ENCODE measurements at places on chromosomes 6 and 20.

DNA sequence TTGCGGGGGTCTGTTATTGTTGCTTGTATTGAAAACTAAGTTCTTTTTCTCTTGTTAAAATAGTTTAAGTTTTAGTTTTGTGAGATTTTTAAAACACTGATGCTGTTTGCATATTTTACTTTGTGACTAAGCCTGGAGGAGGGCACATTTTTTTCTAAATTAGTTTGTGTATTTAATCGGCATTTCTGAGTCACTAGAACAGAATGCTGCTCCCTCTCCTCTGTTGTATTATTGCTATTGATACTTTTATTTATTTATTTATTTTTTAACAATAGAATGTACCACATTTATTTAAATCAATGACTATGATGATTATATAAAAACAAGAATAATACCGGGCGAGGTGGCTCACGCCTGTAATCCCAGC is 5.1 kb upstream of the FAM50B start:
- DNase-seq = no peak

- DNase-seq = no peak
These were observed 4.8 kb downstream of the TGM6 start for GRCh38 chr20:2385496-2385895.

- DNase-seq = peak; percentile 33
These were observed 77.7 kb upstream of the OLIG3 start for GRCh38 chr6:137571854-137572253.

DNA sequence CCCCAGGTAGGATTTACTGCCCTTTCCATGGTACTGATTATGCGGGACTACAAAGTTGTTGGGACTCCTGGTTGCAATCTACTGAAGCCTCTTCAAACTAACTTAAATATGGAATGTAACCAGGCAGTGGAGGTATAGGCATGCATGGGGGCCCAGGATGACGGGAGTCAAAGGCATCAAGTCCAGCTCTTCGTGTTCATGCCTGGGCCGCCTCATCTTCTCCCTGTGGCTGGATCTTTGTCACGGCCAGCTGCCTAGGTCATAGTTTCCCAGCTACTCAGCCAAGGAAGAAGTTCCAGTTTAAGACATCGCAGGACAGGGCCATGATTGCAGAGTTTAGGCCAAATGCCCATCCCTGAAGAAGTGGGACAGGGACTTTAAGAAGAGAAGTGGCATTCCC is 20.5 kb downstream of the LYRM2 start:
- DNase-seq = no peak

GRCh38 chr20:17399303-17399985 is 131.7 kb downstream of the BFSP1 start:
- DNase-seq = no peak

DNA sequence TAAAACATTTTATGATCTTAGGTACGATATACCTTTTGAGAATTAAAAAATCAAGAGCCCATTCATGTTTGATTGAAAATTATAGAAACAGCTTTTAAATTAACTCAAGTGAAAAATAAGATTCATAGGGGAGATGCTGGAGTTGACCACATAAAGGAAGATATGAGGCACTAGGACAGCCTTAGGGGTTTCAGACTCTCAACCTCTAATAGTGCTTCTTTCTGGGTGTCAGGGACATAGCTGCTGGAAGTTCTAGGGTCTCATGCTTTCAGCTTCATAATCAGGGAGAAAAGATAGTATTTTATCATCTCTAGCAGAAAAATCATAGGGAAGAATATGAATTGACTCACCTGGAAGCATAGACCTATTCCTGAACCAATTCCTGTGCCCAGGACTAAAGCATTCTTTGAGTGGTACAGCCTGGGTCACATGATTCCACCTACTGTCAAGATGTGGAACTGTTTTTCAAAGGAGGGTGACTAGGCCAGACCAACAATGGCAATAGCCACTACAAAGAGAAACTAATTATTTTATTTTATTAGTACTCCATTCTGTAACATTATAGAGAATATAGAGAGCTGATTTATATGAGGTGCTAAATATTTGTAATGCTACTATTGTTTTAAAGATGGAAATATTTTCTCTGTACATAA is 27.8 kb upstream of the CENPW start:
- DNase-seq = peak; percentile 18

DNA sequence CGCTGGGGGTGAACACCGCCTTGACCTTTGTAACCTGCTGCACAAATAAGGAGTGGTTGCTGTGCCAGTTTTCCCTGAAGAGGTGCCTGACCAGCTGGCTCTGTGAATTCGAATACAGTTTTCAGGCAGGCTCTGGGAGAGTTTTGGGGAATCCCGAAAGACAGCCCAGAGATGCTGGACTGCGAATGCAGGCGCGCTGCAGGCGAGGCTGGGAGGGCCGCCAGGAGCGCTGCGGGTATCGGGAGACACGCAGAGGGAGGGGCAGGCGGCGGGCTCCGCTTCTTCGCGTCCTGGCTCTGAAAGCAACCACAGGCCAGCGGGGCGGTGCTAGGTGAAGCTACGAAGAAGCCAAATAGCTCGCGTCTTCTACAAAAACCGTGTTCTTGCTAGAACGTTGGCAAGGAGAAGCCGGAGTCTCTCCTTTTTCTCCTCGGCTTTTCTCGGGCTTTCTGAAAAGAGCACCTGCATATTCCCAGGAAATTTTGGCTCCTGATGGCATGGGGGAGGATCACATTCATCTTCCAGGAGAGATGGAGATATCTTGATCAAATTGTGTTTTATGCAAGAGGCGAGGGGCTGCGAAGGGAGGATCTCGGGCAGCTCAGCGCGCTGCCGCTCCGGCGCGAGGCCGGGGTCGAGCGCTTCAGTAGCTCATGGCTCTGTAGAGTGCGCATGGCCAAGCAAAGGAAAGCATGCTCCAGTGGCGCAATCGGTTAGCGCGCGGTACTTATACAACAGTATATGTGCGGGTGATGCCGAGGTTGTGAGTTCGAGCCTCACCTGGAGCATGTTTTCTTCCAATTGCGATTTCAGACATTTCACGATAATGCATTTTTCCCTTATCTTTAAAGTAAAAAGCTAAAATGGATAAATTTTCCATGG is 158.1 kb upstream of the ZNF184 start:
- DNase-seq = peak; percentile 60

Data from GM10248 (cell line).